ENCODE measurements at places on chromosomes 6 and 20. TPM values are rescaled to one million over a fixed set of nuclear protein-coding genes. Genes with fewer than 3 reads are reported as not detected.

The RIPPLY2 gene
- total RNA-seq = not detected

- DNase-seq = no peak
Measured at GRCh38 chr6:150312844-150313584, 55.8 kb upstream of the IYD start.

DNA sequence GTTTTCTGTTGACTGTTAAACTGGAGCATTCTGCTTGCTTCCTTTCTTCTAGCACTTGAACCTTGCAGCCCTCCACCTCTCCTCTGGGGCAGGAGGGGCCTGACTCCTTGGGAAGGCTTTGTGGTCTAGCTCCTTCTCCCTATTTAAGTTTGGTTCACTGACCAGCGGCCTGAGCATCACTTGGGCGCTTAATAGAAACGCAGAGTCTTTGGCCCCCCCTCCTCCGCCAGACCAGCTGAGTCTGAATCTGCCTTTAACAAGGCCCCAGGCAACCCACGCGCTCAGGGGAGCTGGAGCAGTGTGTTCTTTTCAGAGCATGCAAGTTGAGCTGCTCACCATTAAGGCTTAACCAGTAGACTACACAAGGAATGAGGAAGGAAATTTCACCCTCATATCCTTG lies 225.7 kb downstream of the NRN1 start:
- no peak for DNase-seq

DNA sequence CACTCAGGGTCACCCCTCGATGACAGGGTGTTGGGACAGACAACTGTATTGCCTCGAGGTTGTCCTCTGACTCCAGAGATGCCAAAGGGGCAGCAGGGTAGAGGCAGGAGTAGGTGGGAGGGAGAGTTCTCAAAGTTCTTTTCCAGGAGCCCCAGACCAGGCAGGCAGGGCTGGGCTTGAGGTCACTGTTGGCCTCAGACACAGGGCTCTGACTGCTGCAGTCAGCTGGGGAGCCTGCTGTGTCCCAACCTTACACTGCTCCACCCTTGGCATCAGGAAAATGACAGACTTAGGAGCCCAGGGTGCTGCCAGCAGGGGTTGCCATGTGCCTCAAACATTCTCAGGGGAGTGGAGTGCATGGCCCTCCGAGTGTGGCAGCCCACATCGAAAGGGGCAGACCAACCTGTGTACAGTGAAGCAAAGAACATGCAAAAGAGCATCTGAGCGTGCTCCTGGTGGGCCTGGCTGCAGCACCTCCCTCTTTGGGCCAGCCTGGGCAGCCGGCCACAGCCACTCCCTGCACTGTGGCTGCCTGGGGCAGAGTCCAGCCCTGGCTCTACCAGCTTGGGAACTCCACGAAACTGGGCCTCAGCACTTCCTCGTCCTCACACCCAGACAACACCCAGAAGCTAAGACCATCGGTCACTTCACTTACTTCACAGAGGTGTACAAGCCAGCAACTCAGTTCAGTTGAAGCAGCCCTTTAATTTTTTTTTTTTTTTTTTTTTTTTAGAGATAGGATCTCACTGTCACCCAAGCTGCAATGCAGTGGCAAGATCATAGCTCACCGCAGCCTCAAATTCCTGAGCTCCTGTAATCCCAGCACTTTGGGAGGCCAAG lies 24.0 kb downstream of the C6orf132 start:
- peak; percentile 74 for DNase-seq

All from psoas muscle (tissue), 8 donors.